CD4-positive, alpha-beta T cell treated with Interleukin-17A for 4 hours (primary cell): ENCODE measurements at places on chromosomes 7 and 10.

GRCh38 chr7:7169296-7169695 lies 13.0 kb upstream of the C1GALT1 start:
- DNase-seq: no peak

DNA sequence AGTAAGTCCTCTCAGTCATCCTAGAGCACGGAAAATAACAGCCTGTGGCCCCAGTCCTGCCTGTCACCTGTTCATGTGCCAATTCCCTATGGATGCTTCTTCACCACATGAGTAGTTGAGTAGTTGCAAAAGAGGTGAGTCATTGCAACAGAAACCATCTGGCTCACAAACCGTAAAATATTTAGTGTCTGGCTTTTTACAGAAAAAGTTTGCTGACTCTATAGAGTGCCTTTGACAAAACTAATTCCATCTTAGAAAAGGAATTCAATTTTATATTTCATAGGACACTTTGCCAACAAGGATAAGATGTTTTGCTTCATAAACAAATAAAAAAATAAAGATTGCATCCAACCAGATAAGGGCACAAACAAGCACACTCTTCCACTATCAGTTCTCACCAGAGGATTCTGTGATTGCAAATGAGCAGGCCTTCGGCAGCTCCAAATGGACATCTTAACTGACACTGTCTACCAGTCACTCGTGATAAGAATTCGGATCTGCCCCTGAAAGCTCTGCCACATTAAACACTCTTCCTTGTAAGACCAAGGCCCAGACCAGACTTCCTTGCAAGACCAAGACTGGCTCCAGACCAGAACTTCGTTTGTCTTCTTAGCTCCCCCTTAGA lies 242.7 kb upstream of the SEMA3C start:
- no peak for DNase-seq

DNA sequence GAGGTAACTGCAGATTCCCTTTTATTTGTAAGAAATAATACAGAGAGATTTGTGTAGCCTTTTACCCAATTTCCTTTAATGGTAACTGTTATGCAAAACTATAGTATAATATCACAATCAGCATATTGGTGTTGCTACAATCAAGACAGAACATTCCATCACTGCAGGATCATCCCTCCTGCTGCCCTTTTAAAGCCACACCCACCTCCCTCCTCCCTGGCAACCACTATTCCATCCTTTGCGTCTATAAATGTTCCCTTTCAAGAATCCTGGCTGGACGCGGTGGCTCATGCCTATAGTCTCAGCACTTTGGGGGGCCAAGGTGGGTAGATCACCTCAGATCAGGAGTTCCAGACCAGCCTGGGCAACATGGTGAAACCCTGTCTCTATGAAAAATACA lies 13.2 kb downstream of the ACBD7 start:
- DNase-seq: no peak

DNA sequence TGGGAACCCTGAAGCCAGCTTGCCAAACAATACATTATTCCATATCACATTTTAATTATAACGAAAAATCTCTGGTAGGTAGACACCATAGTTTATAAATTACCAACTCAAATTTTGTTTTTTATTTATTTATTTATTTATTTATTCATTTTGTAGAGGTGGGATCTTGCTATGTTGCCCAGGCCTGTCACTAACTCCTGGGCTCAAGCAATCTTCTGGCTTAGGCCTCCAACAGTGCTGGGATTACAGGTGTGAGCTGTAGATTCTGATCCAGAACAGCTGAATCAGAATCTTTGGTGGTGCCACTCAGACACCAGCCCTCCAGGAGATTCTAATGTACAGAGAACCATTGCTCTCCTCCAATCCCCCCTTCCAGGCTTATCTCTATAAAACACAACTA lies 1.7 kb downstream of the PON2 start:
- DNase-seq: no peak

GRCh38 chr10:94016727-94017714 lies 23.3 kb downstream of the PLCE1 start:
- DNase-seq: no peak

DNA sequence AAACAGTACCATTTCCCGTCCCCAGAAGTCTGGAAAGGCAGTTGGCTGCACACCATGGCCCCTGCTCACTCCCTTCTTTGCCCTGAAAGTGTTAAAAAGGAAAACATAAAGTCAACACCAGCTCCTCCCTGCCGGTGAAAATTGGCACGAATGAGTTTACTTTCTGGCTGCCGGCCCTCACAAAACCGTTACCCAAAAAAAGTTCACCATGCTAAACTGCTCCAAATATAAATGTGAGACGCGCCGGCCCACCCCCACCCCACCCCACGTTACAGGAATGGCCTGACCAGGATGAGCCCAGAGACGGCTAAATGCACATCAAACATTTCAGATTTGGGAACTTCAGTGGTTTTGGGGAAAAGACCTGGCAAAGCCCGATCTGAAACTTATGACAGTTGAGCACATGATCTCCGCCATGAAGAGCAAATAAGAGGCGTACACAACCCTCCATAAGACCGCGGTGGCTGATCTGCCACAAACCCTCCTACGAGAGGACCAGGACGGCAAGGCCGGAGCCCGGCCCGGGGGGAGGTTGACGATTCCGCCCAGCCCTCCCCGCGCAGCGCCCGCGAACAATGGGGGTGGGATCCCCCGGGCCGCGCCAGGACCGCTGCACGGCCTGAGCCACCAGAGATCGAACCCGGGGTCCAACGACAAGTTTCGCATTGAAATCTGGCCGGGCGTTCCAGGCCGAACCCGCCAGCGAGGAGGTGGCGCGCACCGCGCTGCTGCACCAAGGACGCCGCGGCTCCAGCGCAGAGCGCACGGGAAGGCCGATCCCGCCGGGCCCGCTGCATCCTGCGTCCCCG lies 952 bp downstream of the DIP2C start:
- DNase-seq: no peak

GRCh38 chr10:14022052-14022451 lies 308.7 kb downstream of the FRMD4A start:
- no peak for DNase-seq
